GM19239 (cell line): ENCODE measurements at places on chromosomes 5 and 9.
A peak's percentile ranks its signal among the peaks of the same experiment; 100 is the strongest.

DNA sequence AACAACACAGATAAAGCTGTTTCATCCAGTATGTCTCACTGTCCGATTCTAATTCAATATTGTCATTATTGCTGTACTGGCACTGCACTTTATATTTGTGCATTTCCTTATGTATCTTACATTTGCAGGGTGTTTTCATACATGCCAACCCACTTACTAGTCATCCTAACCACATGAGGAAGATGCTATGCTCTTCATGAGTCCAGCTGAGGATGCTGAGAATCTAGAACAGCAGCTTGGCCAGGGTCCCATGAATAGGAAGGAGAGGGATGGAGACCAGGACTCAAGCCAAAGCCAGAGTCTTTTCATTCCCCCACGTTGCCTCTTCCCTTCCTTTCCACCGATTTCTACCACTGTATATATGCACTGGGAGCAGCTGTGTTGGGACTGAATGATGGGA lies 292.8 kb upstream of the KLF4 start:
- no peak for DNase-seq

DNA sequence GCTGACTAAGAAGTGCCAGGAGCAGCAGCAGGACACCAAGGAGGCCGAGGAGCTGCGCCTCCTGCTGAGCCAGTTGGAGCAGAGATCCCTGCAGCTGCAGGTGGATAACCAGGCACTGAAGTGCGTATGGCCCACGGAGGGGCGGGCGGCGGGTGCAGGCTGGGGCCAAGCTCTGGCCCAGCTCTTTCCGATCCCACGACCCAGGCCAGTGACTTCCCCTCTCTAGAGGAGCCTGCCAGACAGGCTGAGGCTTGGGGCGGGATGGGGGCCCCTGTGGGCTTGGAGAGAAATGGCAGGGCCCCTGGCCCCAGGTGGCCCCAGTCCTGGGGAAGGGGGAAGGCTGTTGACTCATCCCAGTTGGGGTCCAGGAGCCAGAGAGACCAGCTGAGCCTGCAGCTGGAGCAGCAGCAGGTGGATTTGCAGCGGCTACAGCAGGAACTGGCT lies 3.6 kb downstream of the PTRH1 start:
- no peak for DNase-seq

GRCh38 chr5:13766236-13766635 lies 178.3 kb downstream of the DNAH5 start:
- no peak for DNase-seq

DNA sequence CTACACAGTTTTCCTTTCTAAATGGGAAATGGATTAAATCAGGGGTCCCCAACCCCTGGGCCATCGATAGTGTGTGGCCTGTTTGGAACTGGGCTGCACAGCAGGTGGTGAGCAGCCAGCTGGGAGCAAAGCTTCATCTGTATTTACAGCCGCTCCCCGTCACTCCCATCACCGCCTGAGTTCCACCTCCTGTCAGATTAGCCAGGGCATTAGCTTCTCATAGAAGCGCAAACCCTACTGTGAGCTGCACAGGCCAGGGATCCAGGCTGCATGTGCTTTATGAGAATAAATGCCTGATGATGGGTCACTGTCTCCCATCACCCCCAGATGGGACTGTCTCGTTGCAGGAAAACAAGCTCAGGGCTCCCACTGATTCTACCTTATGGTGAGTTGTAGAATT lies 41.2 kb upstream of the FLT4 start:
- DNase-seq, result no peak

DNA sequence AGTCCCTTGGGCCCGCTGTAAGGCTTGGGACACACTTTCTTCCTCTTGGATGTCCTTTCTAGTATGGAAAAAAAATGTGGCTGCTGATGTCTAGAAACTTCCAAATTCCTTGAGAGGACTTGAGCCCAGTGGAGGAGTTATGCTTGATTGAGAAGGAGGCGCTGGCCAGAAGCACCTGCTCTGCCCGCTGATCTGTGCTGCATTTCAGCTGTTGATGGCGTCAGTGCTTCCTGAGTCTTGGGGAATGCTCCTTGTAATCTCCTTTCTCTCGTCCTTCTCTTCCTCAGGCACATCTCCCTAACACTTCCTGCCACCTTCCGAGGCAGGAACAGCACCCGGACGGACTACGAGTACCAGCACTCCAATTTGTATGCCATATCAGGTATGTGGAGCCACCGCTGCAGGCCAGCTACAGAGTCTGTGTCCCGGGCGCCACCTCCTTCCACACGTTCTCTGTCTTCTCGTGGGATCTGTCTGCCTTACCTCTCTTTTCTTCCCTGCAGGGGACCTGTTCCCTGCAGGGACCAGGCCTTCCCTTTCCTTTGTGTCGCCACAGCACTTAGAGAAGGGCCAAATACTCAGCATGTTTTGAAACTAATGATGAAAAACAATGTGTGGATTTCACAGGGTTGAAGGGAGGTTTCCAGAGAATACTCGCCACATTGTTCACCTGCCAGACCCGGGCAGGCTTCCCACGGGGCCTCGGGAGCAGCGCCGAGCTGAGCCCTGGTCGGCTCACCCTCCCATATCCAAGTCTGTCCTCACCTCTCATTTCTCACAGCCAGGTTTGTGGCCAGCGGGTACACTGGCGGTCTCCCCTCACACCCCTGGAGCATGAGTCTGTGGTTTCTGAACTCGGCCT lies 95.2 kb downstream of the MVB12B start:
- DNase-seq, result no peak

GRCh38 chr9:95229230-95229915 lies 88.1 kb downstream of the FANCC start:
- DNase-seq, result no peak

DNA sequence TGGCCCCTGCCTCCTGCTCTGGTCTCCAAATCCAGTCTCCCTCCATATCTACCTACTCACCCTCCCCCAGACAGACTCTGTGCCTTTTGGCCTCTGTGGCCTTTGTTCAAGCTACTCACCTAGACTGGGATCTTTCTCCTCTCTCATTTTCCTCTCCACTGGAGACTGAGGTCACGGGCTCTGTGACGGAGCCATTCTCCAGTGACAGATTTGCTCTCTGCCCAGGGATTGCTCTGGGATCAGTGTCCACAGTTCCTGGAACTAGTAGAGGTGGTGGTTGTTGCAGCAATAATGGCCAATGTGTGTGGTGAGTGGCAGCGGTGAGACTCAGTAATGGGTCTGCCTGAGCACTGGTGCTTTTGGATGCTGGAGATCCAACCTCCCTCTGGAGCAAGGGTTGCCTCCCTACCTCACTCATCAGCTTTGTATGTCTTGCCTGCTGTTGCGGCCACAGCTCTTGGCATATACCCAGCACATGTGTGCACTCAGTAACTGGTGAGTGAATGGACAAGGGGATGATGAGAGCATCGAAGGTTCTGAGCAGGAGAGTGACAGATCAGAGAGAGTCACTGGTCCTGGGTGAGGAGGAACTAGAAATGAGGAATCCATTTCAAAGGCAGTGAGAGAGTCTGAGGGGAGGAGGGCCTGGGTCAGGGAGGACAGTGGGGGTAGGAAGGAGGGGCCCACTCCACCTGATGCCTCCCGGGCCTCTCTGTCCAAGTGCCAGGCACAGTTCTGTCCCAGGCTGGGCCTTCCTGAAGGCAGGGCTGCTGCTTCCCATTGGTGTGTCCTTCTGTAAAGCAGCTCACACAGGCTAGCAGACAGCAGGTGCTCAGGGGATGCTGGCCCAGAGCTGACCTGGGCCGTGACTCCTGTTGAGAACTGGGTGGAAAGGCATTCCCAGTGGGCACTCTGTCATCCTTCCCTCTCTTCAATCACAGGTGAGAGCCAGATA lies 96.5 kb upstream of the PITX1 start:
- no peak for DNase-seq

DNA sequence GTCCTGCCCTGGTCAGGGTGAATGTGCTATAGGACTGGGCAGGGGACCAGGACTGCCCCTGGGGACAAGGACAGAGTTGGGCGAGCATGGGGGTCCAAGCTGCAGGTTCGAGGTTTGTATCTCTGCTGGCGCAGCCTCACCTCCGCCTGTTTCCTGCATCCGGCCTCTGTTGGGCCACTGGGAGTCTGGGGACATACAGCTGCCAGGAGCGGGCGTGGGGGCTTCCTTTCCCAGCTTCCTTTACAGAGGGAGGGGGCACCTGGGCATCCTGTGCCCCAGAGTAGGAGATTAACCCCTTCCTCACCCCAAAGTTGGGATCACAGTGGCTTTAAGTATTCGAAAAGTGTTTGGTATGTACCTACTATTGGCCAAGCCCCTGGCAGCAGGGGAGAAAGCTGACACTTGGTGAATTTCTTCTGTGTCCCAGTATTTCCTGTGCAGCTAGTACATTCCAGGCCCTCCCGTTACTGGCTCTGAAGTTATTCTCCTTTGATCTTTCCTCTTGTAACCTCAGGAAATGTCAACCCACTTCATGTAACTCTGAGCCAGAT lies 19.0 kb downstream of the OLFML2A start:
- no peak for DNase-seq

DNA sequence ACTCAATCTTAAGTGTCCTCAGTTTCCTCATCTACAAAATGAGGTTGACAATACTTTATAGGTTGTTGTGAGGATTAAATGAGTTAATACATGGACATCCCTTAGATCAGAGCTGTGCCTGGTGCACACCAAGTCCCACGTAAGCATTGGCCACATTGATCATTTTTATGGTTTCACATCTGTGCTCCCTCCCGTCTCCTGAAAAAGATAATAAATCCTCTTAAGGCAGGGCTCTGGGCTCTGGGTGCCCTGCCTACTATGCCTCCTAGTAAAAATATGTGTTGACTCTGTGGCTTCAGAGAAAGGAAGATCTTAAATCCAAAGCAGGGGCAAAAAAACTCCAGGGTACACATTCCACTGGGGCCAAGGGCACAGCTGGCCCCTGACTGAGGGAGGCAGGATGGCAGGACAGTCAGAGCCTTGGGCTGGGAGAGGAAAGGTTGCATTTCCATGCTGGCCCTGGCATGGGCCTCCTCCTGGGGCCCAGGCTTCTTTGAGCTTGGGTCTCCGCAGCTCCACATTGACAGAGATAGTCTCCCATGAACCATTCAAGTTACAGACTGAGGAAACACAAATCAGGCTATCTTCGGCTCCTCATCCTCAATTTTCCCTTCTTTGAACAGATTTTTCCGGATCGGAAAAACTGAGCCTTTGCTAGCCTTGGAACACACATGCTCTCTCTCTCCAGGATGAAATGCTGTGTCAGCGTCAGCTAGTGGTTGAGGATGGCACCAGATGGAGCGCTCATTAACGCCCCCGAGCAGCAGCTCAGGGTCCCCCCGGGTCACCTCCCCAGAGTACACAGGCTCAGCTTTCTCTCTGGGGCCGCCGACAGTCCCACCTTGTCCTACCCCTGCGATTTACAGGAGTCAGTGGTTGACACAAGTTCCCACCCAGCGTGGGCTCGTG lies 22.4 kb upstream of the KIF12 start:
- no peak for DNase-seq

GRCh38 chr5:180811623-180812124 lies 9.1 kb upstream of the MGAT1 start:
- DNase-seq, result no peak

DNA sequence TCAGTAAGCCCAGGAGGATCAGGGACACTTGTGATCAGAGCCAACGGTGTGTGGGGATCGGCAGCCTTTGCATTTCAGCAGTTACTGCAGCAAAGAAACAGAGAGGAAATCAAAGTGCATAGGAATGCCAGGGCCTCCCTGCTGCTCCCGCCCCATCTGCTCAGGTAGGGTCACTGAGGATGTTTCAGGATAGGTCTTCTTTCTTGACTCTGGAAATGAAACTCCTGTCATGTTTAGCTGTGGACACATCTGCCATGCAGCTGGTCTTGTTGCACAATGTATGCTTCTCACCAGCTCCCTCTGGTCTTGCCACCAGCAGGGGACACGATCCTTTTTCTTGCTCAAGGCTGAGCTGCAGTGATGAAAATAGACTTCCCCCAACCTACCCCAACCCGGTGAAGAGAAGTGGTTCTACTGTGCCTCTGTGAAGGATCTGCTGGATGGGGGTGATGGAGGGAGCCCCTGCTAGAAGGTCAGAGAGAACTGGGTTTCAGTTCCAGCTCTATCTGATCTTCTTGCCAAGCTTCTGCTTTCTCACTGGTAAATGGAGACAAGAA lies 185.2 kb upstream of the KLF4 start:
- DNase-seq, result no peak

DNA sequence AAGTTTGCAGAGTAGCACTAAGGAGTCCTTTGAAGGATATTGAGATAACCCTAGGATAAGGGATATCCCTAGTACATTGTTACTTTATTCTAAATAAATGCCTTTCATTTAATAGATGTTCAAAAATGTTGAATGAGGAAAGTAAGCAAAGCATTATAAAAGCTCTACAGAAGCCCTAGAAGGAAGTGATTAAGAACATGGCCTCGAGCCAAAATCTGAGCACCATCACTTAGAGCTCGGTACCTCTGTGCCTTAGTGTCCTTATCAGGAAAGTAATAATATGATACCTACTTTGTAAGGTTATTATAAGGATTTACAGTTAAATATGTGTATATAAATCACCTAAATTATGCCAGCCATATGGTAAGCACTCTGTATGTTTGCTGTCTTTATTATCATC lies 242.6 kb downstream of the KIAA0825 start:
- no peak for DNase-seq

GRCh38 chr5:174425271-174425963 lies 299.0 kb upstream of the MSX2 start:
- no peak for DNase-seq

- no peak for DNase-seq
Measured at GRCh38 chr5:168089201-168089887, 202.1 kb upstream of the WWC1 start.

- no peak for DNase-seq
Measured at GRCh38 chr9:109286981-109287380, 33.9 kb downstream of the EPB41L4B start.

GRCh38 chr9:88578121-88579049 lies 43.4 kb downstream of the NXNL2 start:
- peak; percentile 66 for DNase-seq

GRCh38 chr5:38927470-38927869 lies 81.7 kb downstream of the OSMR start:
- DNase-seq, result no peak

DNA sequence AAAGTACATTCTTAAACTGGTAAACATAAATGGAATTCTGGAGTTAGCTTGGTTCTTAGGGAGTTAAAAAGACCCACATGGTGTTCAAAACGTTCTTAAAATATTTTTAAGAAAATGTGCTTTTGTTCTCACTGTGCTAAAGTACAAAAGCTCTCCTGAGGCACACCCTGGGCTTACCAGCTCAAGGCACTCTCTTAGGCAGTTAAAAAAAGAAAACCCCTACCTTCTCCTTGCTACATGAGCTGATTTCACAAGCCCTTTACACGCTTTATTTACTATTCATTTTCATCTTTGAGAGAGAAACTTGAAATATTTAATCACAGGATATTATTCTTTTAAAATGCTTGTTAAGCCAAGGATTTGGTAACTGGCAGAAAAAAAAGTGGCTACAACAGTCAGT lies 723.3 kb upstream of the GRAMD2B start:
- no peak for DNase-seq

GRCh38 chr9:87063871-87064270 lies 116.6 kb upstream of the GAS1 start:
- DNase-seq, result no peak

GRCh38 chr5:135128361-135128760 lies 94.3 kb upstream of the PITX1 start:
- no peak for DNase-seq
